ENCODE measurements at places on chromosomes 4 and X.

DNA sequence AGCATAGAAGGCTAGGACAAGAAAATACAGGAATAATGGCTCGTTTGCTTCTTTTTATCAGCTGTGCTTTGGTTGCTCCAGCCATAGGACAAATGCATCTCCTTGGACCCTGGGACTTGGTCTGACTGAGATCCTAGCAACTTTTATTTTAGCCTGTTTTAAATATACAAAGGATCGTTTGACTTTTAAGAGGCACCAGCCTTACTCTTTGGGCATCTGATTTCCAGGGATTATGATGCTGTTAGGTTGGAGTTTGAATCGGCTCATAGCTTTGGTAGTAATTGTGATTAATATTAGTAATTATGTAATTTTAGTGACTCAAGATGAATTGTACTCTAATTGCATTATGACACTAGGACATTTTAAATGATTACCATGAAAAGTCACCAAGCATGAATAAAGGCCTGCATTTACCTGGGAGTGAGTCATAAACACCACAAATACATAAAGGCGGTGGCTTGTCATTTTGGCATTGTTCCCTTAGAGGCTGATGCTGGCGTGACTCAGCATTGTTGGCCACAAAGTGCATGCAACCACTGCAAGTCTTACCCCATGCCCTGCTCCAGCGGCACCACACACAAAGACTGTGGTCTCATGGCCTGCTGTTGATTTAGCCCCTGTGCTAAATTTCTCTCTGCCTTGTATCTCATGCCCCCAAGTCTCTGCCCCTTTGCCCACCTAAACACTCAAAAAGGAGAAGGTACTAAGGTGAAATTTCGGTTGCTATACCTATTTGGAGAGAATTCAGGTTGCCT lies 12.4 kb downstream of the GPAT3 start:
- peak; percentile 89 for DNase-seq

DNA sequence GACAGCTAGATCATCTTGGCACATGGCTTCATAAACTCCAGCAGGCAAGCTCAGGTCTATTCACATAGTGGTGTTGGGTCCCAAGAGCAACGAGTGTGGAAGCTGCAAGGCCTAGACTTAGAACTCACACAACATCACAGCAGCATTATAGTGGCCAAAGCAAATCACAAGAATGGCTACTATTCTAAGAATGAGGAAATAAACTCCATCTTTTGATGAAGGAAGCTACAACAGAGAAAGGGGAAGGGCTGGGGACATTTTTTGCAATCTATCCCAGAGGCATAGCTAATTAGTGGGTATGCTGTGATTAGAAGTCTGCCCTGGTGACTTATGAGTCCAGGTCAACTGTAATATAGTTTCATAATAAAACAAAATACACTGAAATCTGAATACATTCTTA lies 42.9 kb upstream of the TAB3 start:
- DNase-seq: no peak

DNA sequence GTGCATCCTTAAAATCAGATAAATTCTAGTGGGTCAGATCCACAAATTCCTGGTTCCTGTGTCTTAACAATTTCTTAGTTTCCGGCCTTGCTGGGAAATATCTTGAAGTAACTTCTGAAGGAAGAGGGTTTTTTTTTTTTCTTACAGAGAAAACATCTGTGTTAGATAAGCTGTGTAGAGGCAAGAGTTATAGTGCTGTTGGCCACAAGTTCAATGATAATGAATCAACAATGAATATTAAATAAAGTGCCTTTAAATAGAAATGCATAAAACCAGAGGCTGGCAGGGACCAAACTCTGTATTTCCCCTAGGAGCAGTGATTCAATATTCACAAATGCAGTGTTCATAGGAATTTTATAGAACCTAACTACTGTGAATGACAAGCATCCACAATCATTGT lies 711.9 kb upstream of the ATOH1 start:
- DNase-seq: no peak

GRCh38 chr4:102567427-102567826 lies 66.3 kb downstream of the NFKB1 start:
- no peak for DNase-seq

GRCh38 chr4:156941940-156942548 lies 29.6 kb downstream of the PDGFC start:
- DNase-seq: peak; percentile 26

DNA sequence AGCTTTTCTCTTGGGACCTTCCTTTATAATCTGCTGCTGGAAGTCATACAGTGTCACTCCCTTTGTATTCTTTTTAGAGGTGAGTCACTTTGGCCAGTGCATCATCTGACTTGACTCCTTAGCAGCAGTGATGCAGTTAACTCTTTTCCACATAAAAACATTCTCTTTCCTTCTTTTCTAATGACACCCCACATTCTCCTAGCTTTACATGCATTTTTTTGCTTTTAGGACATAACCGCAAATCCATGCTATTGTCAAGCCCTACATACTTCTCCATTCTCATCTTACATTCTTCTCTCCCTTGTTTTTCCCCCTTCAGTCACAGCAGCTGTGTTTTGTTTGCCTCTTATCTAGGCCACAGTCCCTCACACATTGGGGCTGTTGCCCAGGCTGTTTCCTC lies 55.1 kb downstream of the ZNF330 start:
- DNase-seq: no peak

DNA sequence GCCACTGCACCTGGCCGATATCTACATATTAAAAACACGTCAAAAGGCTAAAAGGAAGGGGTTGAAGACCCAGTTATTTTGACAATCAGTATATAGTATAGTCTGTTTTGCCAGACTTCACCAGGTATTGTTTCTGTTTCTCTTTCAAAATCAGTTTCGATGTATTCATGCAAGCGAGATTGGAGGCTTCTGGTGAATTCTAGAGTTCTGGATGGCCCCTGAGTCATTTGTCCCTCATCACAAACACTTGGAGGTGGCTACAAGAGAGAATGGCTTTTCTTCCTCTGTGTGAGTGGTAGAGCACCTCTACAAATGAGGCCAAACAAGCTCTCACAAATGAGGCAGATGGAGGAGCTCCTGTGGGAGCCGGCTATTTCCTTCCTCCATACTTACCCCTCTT lies 68.6 kb upstream of the ADGRG2 start:
- DNase-seq: no peak

GRCh38 chr4:101439926-101440325 lies 92.6 kb upstream of the PPP3CA start:
- no peak for DNase-seq

DNA sequence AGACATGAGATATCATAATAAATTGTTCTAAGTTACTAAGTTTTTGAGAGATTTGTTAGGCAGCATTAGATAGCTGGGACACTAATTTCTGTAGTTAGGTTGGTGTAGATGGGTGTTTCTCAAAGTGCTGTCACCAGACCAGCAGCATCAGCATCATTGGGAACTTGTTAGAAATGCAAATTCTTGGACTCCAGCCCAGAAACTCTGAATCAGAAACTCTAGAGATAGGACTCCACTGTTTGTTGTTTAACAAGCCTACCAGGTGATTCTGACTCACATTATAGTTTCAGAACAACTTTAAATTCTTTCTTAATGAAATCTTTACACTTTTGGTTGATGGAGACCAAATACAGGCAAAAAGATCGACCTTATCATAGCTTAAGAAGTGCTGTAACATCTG lies 173.7 kb downstream of the PABPC4L start:
- DNase-seq: no peak

DNA sequence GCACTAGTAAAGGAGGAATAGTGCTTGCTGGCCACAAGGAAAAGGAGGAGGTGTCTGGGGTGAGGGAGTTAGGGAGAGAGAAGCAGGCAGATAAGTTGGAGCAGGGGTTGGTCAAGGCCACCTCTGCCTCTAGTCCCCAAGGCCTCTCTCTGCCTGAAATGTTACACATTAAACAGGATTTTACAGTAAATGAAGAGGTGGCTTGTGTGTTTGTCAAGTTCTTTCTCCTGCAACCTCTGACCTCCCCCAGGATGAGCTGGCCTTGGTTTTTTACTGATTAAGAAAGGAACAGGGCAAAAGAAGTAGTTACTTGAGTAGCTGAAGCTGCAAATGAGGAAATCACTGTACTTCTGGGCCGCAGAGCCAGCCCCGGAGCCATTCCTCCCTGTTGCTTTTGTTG lies 2.0 kb downstream of the GJB1 start:
- DNase-seq: no peak

GRCh38 chr4:172809319-172809718 lies 359.3 kb upstream of the GALNT7 start:
- DNase-seq: no peak

GRCh38 chr4:164748375-164748774 lies 5.6 kb upstream of the SMIM31 start:
- no peak for DNase-seq

- no peak for DNase-seq
Observed at GRCh38 chr4:39235696-39236095, 53.4 kb downstream of the WDR19 start.

- no peak for DNase-seq
Observed at GRCh38 chr4:75717408-75717807, 7.0 kb upstream of the USO1 start.

- peak; percentile 54 for DNase-seq
Observed at GRCh38 chr4:168076989-168077725, 15.2 kb upstream of the ANXA10 start.

GRCh38 chr4:48910511-48910910 lies 3.9 kb upstream of the OCIAD2 start:
- DNase-seq: no peak

GRCh38 chr4:158121161-158121579 lies 51.7 kb downstream of the GASK1B start:
- DNase-seq: no peak

DNA sequence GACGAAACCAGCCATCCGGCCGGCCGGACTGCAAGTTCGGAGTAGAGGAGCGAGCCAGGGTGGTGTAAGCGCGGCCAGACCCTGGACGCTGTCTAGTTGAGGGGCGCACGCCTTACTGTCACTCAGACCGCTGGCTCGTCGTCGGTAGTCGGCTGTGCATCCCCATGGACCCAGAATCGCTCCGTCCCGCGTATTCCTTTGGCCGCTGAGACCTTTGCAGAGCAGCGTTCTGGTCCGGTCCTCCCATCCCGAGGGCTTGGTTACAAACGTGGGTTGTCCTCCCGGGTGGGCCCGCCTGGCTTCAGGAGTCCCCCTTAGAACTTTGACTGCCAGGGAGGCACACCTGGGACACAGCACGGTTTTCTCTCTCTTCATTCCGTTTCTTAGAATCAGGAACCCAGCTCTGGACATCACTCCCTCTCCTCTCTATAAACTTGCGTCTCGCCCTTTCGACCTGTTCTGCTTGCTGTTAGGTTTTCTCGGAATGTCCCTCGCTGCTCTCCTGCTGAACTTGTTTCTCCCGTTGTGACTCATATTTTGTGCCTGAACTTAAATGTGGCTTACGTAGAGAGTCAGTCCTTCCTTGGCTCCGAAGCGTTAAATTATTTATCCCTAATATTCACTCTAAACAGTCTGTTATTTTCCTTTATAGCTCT lies 672 bp downstream of the PGM2 start:
- DNase-seq: peak; percentile 53

DNA sequence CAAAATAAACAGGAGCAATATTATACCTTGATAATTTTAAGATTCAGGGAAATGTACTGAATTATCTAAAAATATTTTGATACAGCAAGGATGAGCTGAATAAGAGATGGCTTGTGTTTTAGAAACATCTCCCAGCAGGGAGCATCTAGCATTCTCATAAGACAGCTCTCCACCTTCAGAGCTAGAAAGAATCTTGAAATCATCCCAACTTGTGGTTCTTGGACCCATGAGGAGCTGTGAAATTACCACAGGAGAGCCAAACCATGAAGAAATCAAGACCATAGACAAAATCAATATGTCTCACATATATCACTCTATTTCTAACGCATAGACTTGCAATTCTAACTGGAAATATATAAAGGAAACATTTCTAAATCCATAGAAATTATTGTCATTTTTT lies 210.6 kb upstream of the DKK2 start:
- no peak for DNase-seq

- peak; percentile 20 for DNase-seq
Observed at GRCh38 chr4:54439831-54440243, 210.7 kb downstream of the PDGFRA start.

GRCh38 chr4:174654634-174655033 lies 132.3 kb upstream of the HPGD start:
- no peak for DNase-seq

DNA sequence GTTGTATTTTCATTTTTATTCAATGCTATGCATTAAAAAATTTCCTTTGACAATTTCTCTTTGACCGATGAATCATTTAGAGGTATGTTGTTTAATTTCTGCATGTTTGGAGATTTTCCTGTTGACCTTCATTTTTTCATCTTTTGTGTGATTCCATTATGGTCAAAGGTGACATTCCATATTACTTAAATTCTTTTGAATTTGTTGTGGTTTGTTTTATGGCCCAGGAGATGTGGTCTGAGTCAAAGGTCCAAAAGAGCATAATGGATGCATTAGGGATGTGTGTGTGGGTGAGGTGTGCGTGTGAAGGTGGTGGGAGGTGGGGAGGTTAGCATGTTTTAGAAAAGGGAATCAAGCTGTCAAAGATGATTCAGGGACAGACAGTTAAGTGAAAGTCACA lies 76.0 kb upstream of the GIMD1 start:
- DNase-seq: no peak

DNA sequence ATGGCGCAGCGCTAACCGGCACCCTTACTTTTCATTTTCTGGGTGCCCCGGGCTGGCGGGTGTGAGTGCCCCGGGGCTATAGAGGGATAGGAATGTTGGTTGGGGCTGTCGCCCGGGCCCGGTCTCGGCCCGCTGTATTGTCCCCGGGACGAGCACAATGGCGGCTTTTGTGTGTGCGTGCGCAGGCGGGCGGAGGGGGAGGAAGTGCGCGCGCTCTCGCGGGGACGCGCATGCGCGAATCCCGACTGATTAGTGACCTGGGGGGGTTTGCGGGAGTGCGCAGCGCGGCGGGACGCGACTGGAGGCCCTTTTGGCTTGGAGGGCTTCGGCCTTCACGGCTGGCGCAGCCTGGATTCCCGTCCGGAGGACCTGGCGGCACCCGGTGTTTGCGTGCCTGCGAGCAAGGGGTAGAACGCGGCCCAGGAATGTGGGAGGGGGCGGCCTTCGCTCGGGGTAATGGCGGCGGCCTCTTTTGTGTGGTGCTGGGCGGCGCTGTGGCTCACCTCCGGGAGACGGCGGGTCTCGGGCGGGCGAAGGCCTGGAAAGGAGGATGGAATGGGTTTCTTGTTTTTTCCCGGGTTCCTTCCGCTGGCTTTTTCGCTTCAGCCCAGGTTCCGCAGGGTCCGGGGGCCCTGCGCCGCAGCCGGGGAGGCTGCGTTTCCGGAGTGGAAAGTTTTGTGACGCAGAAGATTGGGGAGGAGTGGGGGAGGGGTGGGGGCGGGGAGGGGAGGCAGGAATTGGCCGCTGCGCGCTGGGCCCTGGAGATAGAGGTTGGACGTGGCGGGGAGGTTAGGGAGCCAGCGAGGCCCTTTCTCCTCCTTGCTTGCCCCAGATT lies 618 bp downstream of the DDX3X start:
- DNase-seq: peak; percentile 94

GRCh38 chrX:9503261-9503660 lies 38.4 kb downstream of the TBL1X start:
- no peak for DNase-seq
